ENCODE measurements at places on chromosomes 3 and 15.
A peak's percentile ranks its signal among the peaks of the same experiment; 100 is the strongest.

GRCh38 chr3:141259821-141260629, 28.4 kb downstream of the PXYLP1 start:
- DNase-seq = no peak

DNA sequence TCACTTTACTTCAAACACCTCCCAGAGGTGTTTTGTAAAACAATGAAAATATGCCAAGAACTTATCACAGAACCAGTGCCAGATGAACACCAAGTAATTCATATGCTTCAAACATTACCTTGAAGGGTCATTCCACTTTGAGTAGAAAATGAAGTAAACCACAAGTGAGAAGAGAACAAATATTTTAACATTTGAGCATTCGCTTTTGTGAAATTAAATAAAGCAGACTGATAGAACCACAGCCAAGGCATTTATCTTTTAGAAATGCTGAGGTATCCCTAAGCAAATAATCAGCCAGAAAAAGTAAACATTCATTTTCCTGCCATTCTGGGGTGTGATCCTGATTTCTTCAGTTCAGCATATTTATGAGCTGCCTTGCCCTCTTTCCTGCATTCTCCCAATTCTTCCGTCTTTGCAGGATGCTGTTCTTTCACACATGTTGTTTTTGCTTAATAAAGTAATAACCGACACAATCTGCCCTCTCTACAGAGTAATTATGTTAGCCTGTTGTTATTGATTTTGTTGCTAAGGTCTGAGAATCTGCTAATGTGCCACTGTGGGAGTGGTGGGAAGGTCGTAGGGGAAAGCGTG, 235.6 kb upstream of the TGFBR2 start:
- DNase-seq = peak; percentile 64

DNA sequence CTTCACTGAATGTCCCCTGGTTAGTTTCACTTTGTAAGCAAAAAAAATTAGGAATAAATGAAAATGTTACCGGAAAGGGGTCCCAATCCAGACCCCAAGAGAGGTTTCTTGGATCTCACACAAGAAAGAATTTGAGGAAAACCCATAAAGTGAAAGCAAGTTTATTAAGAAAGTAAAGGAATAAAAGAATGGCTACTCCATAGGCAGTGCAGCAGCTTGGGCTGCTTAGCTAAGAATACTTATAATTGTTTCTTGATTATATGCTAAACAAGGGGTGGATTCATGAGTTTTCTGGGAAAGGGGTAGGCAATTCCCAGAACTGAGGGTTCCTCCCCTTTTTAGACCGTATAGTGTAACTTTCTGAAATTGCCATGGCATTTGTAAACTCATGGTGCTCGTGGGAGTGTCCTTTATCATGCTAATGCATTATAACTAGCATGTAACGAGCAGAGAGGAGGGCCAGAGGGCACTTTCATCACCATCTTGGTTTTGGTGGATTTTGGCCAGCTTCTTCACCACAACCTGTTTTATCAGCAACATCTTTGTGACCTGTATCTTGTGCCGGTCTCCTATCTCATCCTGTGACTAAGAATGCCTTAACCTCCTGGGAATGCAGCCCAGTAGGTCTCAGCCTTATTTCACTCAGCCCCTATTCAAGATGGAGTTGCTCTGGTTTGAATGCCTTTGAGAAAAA, 41.0 kb upstream of the CMSS1 start:
- DNase-seq = peak; percentile 55

DNA sequence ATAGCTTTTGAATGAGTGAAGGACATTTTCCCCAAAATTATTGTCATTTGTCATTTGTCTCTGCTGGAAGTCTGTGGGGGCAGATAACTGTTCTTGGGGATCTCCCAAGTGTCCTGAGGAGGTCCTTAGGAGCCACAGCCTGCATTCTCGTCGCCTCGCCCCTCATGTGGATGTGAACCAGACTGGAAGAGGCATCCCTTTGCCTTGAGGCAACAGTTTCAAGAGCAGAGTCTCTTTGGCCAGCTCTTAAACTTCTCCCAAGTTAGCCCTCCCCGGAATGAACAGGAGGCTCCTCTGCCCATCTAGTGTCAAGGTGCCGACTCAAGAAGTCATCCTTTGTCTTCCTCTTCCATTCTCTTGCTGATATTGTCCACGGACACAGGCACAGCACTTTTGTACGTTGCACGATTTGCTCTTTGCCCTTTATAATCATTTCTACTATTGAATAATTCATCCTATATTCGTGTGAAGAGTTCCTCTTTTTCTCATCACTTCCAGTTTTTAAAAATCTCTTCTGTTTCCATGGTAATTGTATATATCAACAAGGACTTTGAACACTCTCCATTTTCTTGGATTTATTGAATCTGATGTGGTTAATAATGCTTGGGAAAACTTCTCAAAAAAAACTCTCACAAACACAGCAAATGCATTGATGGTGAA, 40.8 kb upstream of the CD47 start:
- DNase-seq = no peak

DNA sequence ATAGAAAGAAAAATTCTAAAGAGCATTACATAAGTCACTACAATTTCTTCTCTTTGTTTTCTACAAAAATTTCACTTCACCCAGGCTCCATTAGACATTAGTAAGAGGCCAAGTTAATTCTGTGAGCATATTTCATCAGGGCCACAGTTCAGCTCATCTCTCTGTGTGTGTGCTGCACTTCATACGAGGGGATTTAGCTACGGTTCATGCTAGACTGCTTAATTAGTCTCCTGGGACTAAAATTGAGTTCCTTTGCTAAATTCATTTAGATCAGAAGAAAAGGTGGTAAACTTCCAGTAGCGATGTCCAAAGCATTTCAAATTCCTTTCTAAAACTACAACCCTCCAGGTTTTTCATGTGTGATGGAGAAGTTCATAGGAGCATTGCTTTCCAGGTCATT, 83.1 kb upstream of the SETMAR start:
- no peak for DNase-seq

DNA sequence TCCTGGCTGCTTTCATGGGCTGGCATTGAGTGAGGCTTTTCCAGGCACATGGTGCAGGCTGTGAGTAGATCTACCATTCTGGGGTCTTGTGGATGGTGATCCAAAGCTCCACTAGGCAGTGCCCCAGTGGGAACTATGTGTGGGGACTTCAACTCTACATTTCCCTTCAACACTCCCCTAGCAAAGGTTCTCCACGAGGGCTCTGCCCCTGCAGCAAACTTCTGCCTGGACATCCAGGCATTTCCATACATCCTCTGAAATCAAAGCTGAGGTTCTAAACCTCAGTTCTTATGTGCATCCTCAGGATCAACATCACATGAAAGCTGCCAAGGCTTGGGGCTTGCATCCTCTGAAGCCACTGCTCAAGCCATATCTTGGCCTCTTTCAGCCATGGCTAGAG, 282.9 kb upstream of the ZPLD1 start:
- no peak for DNase-seq

- no peak for DNase-seq
Measured at GRCh38 chr3:14484741-14485140, 55.4 kb downstream of the GRIP2 start.

GRCh38 chr3:9795207-9795606, 2.3 kb downstream of the ARPC4 start:
- no peak for DNase-seq

DNA sequence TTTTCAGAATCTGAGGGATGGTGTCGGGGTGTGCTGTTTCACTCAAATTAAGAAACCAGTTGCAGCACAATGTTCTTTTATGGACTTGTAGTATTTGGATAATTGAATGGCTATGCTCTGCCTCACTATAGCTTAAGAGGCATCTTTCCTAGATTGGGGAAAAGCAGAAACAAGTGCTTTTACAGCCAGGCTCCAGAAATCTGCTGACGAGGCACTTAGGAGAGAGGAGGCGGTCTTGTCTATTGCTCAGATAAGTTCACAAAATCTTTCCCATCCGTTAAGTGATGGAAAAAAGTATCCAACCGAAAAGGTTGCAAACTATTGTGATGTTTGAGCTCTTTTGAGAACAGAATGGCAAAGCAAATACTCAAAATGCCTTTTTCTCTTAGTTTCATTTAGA, 336.1 kb upstream of the RARB start:
- DNase-seq = no peak

DNA sequence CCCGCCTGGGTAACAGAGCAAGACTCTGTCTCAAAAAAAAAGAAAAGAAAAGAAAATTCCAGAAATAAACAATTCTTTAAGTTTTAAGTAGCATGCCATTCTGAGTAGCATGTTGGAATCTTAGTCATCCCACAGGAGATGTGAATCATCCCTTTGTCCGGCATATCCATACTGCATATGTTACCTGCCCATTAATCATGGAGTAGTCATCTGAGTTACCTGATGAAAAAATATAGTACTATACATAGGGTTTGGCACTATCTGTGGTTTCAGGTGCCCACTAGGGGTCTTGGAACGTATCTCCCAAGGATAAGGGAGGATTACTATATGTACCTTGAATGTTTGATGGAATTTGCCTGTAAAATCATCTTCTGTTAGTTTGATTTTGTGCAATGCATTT, 6.3 kb upstream of the CCR4 start:
- DNase-seq = peak; percentile 18

- DNase-seq = no peak
Measured at GRCh38 chr3:149650828-149651227, 7.0 kb downstream of the WWTR1 start.

- DNase-seq = no peak
Measured at GRCh38 chr15:69061414-69061842, 46.9 kb downstream of the NOX5 start.

DNA sequence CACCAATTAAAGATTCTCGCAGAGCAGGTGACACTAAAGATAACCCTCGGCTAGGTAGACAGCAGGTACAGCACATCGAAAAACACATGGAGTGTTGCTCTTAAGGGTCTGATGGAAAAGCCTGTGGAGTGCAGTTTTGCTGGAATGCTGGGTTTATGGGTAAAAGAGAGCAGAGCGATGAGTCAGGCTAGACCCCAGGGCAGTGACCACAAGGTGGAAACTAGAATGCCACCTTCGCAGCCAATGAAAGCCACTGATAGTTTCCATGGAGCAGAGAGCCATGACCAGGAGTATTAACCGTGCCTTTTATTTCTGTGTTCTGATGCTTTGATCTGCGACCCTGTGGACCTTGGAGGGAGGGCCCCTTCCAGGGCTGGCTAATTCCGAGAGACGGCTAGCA, 149.8 kb downstream of the GABRB3 start:
- DNase-seq = no peak

GRCh38 chr3:16052964-16053363, 121.5 kb upstream of the GALNT15 start:
- peak; percentile 36 for DNase-seq

DNA sequence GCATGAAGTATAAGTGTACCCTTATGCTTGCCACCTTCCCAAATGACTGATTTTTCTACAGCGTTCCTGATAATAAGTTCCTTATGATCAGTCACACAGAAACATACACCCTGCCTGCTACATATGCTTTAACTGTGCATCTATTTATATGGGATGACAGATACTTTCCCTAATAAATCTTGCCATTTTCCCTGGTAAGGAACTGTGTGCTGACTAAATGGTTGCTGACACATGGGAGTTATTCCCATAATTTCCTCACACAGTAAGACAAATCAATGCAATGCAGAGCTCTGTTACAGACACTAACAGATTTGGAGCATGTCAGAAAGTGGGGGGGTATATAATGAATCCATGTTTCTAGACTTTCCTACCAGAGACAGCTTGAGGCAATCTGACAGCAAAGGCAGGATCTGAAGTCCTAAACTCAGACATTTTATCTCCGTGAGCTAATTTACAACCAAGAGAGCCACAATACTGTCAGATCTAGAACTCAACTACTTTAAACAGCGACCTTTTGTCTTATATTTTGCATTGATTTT, 86.9 kb upstream of the TCF12 start:
- DNase-seq = peak; percentile 66

GRCh38 chr3:14475621-14476020, 64.5 kb downstream of the GRIP2 start:
- DNase-seq = no peak

- no peak for DNase-seq
Measured at GRCh38 chr3:66985336-66985920, 12.7 kb upstream of the KBTBD8 start.

GRCh38 chr15:48392356-48392755, 61.1 kb downstream of the DUT start:
- DNase-seq = peak; percentile 68

DNA sequence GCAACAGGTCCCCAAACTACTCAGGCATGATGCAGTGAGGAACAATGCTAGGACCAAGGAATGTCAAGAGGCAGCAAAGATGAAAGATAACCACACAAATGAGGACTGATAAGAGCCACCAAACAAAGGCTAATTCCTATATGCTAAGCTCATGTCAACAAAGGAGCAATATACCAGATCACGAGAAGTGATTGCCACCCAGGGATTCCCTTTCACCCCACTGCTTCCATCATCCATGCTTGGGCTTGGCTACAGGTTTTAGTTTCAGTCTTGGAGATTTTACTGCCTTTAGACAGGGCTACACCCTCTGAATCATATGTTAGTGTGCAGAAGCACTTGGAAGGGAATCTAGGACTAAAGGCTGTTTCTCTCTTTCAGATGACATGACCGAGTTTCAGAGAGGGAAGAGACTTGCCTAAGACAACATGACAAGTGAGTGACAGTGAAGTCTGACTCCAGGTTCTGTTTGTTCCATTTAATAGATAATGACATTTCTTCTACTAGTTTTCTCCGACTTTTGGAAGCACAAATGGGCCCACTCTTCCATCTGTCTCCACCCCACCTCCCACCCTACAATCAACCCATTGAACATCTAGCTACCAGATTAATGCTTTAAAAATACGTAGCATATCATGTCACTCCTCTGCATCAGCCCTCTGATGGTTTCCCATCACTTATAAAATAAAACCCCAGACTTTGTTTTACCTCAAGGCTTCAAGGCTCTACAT, 173.5 kb upstream of the LRRN1 start:
- no peak for DNase-seq

DNA sequence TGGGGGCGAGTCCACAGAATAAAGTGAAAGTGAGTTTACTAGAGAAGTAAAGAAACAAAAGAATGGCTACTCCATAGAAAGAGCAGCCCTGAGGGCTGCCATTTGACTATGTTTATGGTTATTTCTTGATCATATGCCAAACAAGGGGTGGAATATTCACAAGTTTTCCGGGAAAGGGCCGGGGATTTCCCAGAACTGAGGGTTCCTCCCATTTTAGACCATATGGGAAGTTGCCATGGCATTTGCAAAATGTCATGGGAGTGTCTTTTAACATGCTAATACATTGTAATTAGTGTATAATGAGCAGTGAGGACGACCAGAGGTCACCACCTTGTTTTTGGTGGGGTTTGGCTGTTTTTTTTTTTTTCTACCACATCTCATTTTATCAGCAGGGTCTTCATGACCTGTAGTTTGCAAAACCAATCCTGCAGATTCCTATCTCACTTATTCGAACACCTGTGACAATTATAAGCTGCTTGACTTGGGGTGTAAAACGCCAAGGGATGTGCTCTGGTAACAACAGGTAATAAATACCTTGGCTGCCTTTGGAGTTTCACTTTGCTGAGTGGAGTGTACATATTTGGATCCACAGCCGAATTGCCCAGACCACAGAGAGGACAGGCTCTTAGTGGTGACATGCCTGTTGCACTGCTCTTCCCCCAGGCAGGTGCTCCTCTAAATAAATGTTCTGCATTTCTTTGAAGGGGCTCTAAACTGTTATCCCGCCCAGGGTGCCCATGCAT, 43.6 kb downstream of the C2CD4B start:
- DNase-seq = no peak
